ENCODE measurements at places on chromosomes 3 and 15.

DNA sequence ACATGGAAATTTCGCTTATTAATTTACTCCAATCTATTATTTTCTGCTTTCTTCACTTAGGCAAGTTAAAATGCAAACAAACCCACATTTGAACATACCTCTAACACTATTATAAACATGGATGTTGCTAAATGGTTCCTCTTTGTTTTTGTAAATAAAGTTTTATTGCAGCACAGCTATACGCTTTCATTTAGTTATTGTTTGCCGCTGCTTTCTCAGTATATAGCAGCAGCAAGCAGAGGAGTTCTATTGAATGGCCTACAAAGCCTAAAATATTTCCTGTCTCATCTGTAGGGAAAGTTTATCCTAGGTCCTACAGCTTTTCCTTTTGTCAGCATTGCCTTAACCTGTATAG, 7.9 kb upstream of the CHD2 start:
- no peak for DNase-seq

DNA sequence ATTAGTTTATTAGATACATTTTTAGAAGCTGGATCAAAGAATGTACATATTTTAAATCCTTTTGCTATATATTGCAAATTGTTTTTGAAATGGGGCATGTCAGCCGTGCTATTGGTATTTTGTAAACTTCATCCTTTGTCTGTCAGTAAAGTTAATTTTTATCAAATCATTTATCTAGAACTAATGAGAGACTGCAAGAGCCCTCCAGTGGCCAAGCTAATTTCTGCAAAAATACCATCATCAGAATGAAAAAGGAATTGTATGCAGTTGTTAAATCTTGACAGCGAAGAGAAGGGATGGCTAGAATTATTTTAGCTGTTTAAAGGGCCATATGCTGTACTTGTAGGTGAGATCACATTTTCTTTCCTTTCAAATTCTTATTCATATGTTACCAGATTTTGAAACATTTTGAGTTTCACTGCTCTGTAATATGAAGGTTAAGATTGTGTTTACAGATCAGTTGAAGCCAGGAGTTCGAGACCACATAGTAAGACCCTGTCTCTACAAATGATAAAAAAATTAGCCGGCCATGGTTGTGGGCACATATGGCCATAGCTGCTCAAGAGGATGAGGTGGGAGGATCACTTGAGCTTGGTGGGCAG, 8.1 kb upstream of the CLDN11 start:
- peak; percentile 14 for DNase-seq

- DNase-seq, result no peak
These were observed 407.5 kb upstream of the THBS1 start for GRCh38 chr15:39173426-39173825.

DNA sequence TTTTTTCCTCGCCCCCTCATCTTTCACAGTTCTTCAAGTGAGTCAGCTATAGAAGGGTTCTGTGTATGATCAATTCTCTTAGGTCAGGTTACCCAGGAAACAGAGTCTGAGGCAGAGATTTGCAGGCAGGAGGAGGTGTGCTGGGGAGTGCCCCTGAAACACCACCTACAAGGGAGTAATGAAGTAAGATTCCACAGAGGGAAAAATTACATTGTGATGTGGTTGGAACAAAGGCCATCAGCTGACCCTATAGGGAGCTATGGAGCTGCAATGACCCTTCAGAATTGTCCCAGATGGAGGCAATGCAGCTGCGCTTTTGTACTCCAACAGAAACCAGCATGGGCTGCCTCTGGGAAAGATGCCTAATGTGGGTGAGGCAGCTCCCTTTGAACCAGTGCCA, 142.2 kb upstream of the CNTN3 start:
- DNase-seq, result no peak

DNA sequence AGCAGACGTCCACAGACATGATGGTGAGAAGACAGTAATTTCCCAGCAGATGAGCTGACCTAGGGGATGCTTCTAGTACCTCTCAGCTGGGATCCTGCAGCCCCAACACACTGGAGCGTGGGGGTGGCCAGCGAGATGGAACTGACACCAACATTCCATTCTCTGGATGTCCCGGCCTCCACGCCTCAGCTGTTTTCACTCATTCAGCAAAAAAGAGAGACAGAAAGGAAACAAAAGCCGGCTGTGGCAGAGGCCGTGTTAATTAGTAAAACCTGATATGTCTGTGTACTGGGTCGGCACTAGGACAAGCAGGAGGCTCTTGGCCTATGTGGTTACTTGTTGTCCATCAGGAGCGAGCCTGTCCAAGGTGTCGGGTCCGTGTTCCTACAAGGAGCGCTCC, 82.6 kb upstream of the MYZAP start:
- no peak for DNase-seq

DNA sequence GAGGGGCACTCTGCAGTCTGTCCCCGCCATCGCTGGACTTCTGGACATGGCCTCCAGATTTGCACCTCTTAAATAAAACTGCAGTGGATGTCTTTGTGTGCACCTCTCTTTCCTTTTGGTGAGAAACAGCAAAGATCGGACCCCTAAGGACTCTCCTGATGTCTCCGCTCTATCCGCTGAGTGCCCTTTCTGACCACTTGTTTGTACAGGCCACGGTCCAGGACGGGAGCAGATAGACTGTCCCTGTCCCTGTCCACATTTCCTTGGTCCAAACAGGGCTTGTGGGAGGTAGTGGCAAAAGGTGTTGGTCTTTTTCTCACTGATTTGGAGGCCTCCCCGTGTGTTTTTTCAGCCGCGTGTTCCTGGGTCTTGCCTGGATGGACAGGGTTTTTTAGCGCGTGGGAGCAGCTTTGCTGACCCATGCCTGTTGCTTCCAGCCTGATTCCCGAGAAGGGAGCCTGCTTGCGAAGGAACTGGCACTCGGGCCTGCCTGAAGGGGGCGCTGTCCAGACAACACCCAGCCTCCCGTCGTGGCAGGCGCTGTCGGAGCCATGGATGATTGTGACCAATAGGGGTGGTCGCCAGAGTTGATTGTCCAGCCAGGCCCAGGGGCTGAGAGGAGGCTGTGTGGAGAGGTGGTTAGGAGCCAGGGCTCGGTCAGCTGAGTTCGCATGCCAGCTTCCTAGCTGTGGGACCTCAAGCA, 13.2 kb upstream of the STAB1 start:
- no peak for DNase-seq

GRCh38 chr3:65039754-65040210, 352.0 kb upstream of the ADAMTS9 start:
- DNase-seq, result no peak

DNA sequence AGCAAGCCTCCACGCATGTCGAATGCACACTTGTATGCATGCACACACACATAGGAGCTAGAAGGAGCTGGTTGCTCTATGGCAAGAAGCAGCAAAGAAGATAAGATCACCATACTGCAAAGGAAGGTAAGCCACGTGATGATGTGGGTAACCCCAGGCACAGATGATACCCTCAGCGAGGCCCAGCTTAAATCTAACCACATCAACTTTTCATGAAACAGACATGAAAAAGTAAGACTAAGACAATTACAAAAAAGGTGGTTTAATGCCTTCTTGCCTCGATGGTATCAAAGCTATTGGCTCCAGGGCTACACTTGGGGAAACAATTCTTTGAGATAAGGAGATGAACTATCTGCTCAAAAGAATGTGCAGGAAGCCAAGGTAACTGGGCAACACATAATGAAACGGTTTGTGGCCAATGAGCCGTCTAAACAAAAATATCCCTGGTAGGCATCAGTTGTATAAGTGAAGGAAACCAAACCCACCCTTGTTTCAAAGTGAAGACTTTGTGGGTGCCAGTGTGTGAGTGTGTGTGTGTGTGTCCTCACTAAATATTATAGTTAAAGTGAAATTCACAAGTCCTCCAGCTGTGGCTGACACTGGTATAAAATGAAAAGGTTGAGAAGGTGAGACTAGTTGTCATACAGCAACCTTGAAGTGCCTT, 365.7 kb upstream of the ICE2 start:
- no peak for DNase-seq

DNA sequence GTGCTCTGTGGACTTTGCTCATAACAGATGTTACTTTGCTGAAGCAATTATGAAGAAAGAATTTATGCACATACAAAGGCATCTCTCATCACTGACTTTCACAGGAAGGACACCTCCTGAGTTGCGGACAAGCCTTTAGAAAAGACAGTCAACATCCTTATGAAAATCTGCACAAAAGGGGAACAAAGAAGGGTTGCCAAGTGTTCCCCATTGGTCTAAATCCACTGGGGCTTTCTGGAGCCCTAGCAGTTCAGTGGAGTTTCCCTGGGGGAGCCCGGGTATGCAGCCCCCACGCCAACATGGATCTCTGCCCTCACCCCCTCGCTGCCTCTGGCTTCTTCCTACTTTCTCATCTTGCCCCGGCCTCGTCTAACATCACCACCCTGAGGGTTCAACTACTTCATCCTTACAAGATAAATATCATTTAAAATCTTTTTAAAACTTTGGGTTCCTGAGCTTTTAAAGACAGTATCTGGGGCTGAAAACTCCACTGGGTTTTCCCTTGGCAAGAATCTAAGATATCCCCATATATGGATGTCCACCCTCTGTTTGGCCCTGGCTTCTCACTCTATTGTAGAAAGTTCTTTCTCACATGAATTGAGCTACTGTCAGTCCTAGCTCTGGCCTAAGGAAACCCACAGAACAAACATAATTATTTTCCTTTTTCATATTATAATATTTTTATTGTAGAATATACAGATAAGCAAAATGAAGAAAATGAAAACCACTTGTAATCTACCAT, 207.9 kb upstream of the RGMA start:
- DNase-seq, result no peak

- no peak for DNase-seq
These were observed 5.6 kb downstream of the SLC12A8 start for GRCh38 chr3:125206934-125207333.

- DNase-seq, result no peak
These were observed 42.8 kb downstream of the NR2C2 start for GRCh38 chr3:14989943-14990779.

DNA sequence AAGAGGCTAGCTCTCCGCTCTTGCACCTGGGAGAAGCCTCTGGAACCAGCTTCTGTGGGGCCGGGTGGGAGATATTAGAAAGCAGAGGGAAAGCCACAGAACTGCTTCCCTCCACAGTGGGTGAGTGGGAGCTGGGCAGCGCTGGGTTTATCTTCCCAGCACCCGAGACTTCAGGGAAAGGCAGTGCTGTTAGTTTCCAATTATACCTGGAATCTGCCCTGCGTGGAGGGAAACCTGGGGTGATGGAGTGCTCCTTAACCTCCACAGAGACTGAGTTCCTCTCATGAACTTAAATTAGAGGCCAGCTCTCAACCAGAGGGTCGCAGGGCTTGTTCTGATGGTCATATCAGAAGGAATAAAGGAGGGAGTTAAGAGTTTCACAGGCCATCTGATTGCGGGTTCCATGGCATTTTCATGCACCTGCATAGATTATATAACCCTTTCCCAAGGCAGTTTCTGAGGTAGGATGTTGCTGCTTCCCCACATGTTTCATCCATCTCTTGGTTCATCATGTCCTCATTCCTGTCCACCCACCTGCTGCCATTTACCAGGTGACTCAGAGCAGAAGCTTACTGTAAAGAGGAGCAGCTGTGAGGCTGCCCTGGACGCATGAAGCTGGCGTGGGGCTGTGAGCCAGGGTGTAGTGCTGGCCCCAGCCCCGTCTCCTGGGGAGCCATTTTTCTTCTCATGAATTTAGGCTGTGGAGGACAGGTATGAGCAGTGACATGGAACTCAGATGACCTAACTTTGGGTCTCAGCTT, 42.5 kb downstream of the CA12 start:
- no peak for DNase-seq

DNA sequence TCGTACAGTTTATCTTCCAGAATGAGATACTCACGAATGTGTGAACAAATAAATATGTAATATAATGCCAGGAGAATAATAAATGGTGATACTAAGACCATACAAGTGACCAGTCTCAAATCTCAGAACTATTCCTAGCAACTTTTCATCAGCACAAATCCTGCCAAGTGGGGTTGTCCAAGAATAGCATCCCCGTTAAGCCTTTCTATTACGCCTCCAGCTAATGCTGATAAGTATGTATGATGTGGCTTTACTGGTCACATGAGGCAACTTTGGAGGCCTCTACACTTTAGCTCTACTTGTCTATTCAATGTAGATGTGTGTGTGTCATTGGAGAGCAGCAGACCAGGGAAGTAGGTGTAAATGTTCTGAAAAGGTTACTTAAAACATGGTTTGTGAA, 129.5 kb downstream of the KCNMB2 start:
- DNase-seq, result no peak

DNA sequence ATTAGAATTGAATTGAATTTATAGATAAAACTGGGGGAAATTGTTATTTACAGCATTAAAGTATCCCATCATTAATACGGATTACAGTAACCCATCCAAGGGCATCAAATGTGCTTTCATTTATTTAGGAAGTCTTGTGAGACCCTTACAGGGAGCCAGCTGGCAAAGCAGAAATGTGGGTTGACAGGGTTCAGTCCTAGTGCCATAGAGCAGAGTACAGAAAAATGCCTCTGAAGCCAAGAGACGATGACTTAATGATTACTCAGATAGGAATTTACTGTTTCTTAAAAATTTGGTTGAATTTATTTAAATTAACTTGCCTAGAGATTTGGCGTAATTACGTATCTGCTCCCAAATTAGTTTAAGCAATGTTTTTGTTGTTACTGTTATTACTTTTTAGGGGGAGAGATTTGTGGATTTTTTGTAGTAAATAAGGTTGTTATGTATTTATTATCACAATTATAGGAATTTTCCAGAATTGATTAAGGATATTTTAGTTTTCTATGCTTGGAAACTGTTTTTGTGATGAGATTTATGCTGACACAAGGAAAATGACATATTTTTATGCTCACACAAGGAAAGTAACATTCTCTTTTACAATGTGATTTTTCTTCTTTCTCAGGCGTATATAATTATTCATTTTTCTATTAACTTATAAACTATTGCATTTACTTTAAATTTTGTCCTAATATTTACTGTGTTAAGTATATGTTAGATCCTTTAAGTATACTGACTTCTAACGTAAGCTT, 152.0 kb downstream of the EPHA6 start:
- no peak for DNase-seq

DNA sequence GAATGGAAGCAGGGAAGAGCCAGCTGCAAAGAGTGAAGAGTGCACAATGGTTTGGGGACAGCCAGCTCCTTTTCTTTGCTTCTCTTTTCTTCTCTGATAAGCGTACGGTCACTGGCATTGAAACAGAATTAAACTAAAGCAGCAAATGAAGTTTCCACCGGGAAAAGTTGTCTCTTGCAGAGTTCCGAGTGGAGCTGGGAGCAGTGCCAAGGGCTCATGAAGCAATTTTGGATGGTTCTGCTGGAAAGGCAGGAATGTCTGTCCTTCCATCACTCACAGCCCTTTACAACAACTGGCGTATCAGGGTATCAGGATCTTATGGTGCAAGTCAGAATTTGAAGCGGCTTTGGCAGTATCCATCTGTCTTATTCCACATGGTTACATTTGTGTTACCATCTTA, 1042.9 kb downstream of the NTRK3 start:
- no peak for DNase-seq

- DNase-seq, result no peak
These were observed 33.0 kb downstream of the SLC12A6 start for GRCh38 chr15:34304613-34305012.

GRCh38 chr3:161822291-161822690, 325.7 kb downstream of the OTOL1 start:
- peak; percentile 17 for DNase-seq

- DNase-seq, result no peak
These were observed 16.4 kb downstream of the CHRNA3 start for GRCh38 chr15:78604420-78604819.
